ENCODE measurements at places on chromosomes 6 and 20.

GRCh38 chr6:138999949-139000725 lies 12.1 kb upstream of the REPS1 start:
- DNase-seq = no peak

- no peak for DNase-seq
Observed at GRCh38 chr6:118632359-118632758, 19.0 kb downstream of the CEP85L start.

GRCh38 chr20:13858871-13859270 lies 74.0 kb downstream of the NDUFAF5 start:
- DNase-seq = no peak

DNA sequence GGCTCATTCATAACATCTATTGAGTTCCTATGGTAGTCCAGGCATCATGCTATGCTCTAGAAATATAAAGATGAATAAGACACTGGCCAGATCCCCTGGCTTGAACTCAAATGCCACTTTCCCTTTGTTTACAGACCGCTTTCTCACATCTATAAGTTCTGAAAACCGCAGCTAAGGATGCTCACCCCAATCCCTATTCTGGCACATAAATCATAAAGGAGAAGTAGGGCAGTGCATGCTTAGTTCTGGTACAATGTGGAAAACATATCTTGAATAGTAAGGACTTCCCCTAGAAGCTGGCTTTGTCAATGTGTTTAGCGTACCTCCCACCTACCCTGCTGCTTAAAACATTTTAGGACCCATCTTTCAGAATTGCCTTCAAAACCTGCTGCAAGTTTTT lies 26.4 kb downstream of the MRS2 start:
- no peak for DNase-seq

- DNase-seq = no peak
Observed at GRCh38 chr6:90294008-90294511, 2.6 kb downstream of the BACH2 start.

DNA sequence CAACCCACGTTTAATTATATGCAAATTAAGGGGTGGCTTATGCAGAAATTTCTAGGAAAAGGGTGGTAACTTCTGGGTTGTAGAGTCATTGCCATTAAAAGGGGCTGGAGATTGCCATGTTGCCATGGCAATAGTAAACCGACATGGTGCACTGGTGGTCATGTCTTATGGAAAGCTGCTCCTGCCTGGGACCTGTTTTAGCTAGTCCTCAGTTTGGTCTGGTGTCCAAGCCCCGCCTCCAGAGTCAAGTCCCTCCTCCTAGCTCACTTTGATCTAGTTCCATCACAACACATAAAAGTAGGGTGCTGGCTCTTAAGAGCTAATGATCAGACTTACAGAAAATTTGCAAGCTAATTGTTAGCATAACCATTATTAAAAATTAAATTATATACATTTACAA lies 5.3 kb downstream of the SLC22A2 start:
- DNase-seq = no peak

- peak; percentile 58 for DNase-seq
Observed at GRCh38 chr6:106110164-106110826, 24.2 kb downstream of the PRDM1 start.

GRCh38 chr6:93859971-93860370 lies 440.6 kb upstream of the EPHA7 start:
- no peak for DNase-seq

- no peak for DNase-seq
Observed at GRCh38 chr6:5728351-5729079, 278.2 kb downstream of the NRN1 start.

DNA sequence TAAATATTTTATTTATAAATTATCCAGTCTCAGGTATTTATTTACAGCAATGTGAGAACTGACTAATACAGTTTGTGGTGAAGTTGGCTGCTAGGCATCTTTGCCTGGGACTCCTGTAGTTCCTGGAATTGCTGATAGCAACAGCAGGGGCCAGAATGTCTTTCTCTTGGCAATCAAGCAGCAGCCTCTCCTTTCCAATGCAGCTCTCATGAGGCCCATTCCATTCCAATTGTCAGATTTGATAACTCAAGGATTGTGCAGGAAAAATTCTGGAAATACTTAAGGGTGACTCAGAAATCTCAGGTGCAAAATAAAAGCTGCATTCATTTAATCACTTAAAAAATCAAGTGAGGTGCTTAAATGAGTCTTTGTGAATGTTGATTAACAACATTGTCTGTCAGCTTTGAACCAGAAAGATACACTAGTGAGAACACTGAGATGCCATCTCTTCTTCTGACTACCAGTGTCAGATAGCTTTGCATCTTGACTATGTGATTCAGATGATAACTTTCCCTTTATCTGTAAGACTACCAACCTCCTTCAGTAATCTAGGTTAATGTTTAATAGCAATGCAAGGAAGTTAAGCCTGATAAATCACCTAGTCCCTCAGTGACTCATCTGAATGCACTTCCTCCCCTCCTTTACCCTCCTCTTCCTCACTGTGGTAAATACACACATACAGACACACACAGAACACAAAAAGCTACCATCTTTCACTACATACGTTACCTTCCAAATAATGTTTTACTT lies 32.1 kb upstream of the COL21A1 start:
- DNase-seq = no peak

DNA sequence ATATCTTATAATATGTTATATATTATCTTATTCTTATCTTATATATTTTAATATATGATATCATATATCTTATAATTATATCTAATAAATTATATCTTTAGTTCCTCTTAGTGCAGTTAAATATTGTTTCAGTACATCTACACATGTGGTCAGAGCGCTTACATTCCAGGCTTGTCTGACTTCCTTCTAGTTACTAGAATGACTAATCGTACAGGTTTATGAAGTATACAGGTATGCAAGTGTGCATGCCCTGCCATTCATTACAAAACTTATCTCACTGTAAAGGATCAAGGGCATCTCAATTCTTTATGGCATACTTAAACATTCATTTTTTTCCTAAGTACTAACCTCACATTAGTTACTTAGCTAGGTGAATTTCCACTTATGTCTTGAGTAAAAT lies 1278.0 kb upstream of the MAP3K7 start:
- no peak for DNase-seq

DNA sequence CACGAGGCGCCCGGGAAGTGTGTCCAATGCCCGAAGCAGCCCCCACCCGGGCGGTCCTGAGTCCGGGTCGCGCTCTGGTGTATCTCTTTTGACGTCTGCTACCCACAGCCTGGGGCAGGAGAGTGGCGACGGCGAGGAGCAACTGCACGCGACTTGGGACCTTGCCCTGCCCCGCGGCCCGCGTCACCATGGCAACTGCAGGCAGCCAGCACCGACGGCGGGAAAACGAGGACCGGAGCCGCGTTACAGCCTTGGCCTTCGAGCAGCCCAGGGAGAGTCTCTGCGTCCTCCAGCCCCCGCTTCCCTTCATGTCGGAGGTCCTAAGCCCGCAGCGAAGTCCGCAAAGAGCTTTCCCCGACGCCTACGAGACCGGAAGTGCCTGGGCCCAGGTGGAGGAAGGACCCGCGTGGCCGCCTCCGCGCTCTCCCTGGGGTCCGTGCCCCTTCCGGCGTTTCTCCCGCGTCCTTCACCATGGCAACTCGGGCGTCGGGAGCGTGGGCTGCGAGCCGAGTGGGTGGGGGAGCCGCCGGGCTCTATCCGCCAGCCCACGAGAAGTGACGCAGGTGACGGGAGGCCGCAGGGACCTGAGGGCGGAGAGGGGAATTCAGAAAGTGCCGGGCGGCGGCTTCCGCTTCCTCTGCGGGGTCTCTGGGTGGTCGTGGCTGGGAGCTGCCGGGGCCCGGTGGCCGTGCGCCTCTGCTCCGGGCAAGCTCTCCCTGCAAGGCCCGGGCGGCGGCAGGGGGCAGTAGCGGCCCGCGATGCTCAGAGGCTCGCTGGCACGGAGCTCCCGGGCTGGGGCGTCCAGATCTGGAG lies 88.6 kb upstream of the TGM3 start:
- peak; percentile 68 for DNase-seq

GRCh38 chr6:19906171-19906570 lies 69.0 kb downstream of the ID4 start:
- no peak for DNase-seq

DNA sequence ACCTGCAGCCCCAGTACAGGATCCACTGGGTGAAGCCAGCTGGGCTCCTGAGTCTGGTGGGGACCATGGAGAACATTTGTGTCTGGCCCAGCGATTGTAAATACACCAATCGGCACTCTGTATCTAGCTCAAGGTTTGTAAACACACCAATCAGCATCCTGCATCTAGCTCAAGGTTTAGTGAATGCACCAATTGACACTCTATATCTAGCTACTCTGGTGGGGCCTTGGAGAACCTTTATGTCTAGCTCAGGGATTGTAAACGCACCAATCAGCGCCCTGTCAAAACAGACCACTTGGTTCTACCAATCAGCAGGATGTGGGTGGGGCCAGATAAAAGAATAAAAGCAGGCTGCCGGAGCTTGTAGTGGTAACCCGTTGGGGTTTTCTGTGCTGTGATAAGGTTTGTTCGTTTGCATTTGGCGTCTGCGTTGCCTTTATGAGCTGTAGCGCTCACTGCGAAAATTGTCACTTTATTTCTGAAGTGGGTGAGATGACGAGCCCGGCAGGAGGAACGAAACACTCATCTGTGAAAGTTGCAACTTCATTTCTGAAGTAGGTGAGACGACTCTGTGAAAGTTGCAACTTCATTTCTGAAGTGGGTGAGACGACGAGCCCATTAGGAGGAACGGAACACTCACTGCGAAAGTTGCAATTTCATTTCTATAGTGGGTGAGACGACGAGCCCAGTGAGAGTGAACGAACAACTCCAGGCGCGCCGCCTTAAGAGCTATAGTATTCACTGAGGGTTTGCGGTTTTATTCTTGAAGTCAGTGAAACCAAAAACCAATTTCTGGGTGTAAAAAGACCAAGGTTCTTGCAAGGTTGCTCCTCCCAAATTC lies 31.1 kb downstream of the SERPINB6 start:
- peak; percentile 38 for DNase-seq

GRCh38 chr6:81531869-81532561 lies 220.5 kb downstream of the TENT5A start:
- DNase-seq = no peak

Data from ureter (tissue), 1 donor.